Lung (tissue), 17 donors: ENCODE measurements at places on chromosomes 2 and 18. TPM values are rescaled to one million over a fixed set of nuclear protein-coding genes. Genes with fewer than 3 reads are reported as not detected.

Gene RPRM
- 0.73 TPM for polyA plus RNA-seq

Gene CAPN14
- 0.06 TPM for polyA plus RNA-seq

Gene SP100
- polyA plus RNA-seq = 56.2 TPM

Gene ABCG8
- polyA plus RNA-seq = not detected

Gene PHLPP1
- polyA plus RNA-seq = 3.3 TPM

Gene IL36RN
- not detected for polyA plus RNA-seq

Gene GPR148
- polyA plus RNA-seq = not detected

Gene ANKRD30B
- polyA plus RNA-seq = not detected

Gene REEP1
- polyA plus RNA-seq = 3.1 TPM

Gene RPL37A
- polyA plus RNA-seq = 4,048 TPM

Gene CCDC74A
- 8.1 TPM for polyA plus RNA-seq

Gene GRB14
- polyA plus RNA-seq = 5.6 TPM

Gene PLGLB1
- 1.8 TPM for polyA plus RNA-seq

Gene BOLL
- not detected for polyA plus RNA-seq

Gene MYO7B
- 1.6 TPM for polyA plus RNA-seq
